ENCODE measurements at places on chromosomes 4 and X. TPM values are rescaled to one million over a fixed set of nuclear protein-coding genes. Genes with fewer than 3 reads are reported as not detected.
A peak's percentile ranks its signal among the peaks of the same experiment; 100 is the strongest.

DNA sequence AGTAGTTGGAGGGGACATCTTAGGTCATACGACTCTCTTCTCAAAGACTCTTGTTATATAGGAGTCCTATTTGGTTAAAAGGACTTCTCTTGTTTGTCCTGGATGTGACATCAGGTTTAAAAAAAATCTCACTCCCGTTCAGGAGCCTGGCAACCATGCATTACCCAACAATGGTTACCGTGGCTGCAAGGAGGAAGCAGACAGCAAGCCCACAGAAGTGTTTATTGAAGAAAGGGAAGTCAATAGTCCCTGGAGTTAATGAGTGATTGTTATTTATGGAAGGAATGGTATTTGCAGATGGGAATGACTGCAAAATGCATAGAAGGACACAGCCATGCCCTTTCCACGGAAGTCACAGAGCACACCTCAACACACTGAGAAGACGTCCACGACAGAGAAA, 75.9 kb upstream of the ENPP6 start:
- no peak overlapping the region for H3K27ac ChIP-seq
- peaks cover 14% of the 10 kb centered on the region for H3K4me1 ChIP-seq
- H3K36me3 ChIP-seq: no peaks in the 10 kb centered on the region
- no peaks in the 10 kb centered on the region for H3K27me3 ChIP-seq

The TMPRSS11D gene
- total RNA-seq: not detected

DNA sequence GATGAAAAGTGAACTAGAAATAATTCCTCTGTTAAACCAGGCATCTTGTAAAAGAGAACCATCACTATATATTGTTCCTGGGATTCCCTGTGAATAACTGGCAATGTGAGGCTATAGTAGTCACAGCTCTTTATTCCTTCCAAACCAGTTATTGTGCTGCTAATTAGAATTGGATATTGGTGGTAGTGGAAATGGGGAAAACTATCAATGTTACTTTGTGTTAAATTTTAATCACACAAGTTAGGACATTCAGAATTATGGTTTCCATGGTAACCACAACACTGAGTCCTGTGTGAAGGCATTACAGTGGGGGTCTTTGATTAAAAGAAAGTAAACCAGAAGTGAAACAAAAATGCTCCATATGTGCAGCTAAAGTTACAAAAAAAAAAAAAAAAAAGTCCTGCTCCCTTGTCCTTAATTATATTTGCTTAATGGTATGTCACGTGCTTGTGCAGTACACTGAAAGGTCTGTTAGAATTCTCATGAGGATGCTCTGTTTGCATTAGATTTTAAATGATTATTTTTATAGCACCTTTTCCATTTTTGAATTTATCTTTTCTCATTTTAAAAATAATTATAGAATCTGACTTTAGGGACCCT, 200.4 kb downstream of the ADGRL3 start:
- no peak for DNase-seq
- H3K36me3 ChIP-seq: peaks cover 2% of the 10 kb centered on the region
- peak overlapping the region; percentile 96 for H3K27ac ChIP-seq
- H3K4me1 ChIP-seq: peaks cover 48% of the 10 kb centered on the region
- no peaks in the 10 kb centered on the region for H3K27me3 ChIP-seq

GRCh38 chr4:183797011-183797444, 108.1 kb upstream of the STOX2 start:
- peak overlapping the region; percentile 72 for H3K4me3 ChIP-seq
- peaks cover 75% of the 10 kb centered on the region for H3K27me3 ChIP-seq
- H3K36me3 ChIP-seq: peaks cover 8% of the 10 kb centered on the region

DNA sequence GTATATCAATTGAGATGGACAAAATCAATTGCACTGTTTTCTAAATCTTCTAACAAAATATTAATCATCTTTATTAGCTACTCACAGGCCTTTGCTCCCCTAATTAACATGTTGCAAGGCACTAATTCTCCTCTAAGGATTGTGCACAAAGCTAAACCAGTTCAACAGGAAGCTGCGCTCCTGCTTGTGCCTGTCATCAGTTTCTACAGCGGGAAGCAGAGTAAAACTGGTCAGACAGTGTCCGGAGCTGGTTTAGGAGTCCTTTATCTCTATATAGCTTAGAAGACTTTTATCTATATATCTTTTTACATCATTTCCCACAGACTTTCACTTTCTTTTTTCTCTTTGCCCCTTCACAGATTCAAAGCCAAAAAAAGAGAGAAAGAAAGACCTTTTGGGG, 79.1 kb downstream of the ELOVL6 start:
- H3K27me3 ChIP-seq: no peaks in the 10 kb centered on the region
- H3K36me3 ChIP-seq: peaks cover 24% of the 10 kb centered on the region
- no peak overlapping the region for H3K4me3 ChIP-seq
- DNase-seq: no peak
- H3K4me1 ChIP-seq: peaks cover 11% of the 10 kb centered on the region

The KLKB1 gene
- 0.49 TPM for total RNA-seq

The CCKAR gene
- not detected for total RNA-seq

DNA sequence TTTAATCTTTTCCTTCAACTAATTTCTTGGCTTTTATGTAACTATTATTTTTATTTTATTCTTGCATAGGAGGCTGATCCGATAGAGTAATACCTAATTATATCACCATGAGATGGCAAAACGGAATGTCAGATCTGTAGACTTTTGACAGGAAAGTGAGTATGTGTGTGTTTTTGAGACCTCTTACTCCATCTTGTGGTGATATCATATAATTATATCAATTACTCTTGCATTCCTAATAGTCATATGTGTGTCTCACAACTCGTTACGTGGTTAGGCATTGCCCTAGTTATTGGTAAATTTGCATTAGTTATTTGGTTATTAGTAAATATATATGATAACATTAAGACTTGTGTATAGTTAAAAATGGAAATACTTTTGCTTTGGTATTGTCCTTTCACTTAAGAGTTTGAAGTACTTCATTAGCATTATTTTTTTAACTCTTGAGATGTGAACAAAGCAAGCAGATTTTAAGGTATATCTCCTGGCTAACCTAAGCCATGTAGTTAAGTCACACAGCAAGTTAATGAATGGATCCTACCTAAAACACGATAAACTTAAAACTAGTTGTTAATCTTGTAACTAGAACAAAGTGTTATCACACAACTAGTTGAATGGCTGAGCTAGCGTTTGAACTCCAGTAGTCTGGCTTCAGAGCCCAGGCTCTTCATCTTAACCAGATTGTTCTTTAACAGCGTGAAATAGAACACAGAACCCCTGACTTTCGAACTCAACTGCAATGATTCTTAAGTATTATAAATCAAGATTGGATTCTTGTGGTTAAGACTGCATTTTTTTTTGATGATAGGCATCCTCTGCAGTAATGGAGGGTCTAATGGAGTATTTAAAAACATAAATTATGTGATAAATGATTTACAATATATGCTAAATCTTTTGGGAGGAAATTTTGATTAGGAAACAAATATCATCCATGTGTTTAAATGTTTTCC, 67.1 kb downstream of the PGRMC2 start:
- H3K27ac ChIP-seq: no peak overlapping the region
- H3K36me3 ChIP-seq: peaks cover 3% of the 10 kb centered on the region
- DNase-seq: no peak
- H3K4me3 ChIP-seq: no peak overlapping the region
- H3K27me3 ChIP-seq: no peaks in the 10 kb centered on the region
- H3K4me1 ChIP-seq: no peaks in the 10 kb centered on the region

DNA sequence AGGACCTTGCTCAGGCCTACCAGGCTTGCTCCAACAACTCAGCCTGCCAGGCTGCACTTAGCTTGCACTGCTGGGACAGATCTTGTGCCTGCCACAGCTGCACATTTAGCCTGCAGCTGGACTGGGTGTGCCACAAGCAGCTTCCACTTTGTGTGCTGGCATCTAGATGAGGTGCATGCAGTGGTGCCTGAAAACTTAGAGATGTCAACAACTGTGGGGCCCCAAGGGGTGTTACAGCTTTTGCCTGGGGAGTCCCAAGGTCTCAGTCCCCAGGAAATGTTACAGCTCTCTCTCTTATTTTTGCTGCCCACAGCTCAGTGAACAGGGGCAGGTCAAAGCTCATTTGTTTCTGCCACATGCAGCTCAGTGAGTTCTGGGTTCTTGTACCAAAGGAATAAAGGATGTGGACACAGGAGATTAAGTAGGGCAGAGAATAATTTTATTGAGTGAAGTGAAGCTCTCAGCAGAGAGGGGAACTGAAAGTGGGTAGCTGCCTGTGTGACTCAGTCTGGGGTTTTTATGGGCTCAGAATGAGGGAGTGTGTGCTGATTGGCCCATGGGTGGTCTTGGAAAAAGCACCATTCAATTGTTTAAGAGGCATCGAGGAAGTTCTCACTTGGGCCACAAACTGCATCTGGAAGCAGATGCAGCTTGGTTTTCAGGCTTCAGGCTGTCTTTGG, 828.3 kb downstream of the TECRL start:
- H3K4me1 ChIP-seq: no peaks in the 10 kb centered on the region
- no peak overlapping the region for H3K4me3 ChIP-seq
- no peak for DNase-seq
- no peaks in the 10 kb centered on the region for H3K27me3 ChIP-seq
